ENCODE measurements at places on chromosomes 1 and 21.

- no peak for DNase-seq
These were observed 9.3 kb downstream of the NKAIN1 start for GRCh38 chr1:31230378-31230777.

GRCh38 chr1:165537356-165538109, 6.3 kb upstream of the LRRC52 start:
- no peak for DNase-seq

DNA sequence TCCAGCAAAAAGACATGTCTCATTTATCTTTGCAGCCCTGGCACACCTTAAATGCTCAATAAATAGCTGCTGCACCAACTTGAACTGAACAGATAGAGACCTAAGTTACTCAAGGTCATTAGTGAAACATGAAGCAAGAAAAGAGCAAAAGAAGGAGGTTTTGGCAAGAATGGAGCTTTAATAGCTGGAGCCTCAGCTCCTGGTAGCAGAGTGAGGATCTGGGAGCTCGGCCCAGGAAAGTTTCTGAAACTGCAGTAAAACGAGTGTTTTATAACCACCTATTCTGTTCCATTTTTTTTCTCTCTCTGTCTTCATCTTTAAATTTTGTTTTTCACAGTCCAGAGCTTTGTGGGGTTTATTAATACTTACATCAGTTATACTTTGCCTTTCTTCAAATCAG, 207.5 kb downstream of the SETD4 start:
- DNase-seq = no peak

GRCh38 chr1:213231795-213232231, 180.8 kb downstream of the RPS6KC1 start:
- DNase-seq = no peak

- DNase-seq = no peak
These were observed 40.3 kb downstream of the PSMG1 start for GRCh38 chr21:39142972-39143371.

DNA sequence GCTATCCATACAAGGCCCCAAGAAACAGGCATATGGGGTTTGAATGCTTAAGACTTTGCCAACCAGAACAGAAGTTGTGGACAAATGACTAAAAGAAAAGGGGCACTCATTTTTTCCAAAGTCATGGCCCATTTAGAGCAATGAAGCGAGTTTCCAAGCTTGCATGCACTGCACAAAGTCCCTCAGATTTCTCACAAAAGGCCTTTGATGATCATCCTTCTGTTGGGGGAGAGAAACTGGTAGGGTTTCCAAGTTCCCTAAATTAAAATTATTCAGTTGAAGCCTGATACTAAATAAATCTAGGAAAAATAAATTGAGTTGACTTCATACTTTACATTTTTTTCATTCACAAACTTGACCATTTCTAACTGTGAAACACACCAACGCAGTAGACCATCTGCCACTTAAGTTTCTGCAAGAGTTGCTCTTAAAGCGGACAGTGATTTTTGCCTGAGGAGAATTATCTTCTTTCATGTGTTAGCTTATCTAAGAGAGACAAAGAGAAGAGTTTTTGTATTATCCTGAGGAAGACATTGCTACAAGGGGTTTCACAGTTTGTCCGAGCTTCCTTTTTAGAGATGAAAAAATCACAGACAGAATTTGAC, 139.2 kb downstream of the SEC16B start:
- no peak for DNase-seq

DNA sequence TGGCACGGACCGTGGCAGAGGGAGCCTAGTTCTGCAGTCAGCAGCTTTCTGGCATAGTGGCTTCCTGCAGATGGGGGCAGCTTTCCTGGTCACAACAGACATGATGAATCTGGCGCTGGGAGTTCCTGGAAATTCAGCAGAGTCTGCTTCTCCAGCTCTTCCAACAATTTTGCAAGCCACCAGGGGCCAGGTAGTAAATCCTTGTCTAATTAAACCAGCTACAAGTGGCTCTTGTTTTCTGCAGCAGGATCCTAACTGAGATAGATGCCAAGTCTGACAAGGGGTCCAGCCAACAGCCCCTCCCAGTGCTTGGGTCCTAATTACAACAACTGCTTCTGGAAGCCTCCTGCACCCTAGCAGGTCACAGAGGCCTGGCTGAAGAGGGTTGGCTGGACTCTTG, 35.8 kb downstream of the TRIM62 start:
- DNase-seq = no peak

DNA sequence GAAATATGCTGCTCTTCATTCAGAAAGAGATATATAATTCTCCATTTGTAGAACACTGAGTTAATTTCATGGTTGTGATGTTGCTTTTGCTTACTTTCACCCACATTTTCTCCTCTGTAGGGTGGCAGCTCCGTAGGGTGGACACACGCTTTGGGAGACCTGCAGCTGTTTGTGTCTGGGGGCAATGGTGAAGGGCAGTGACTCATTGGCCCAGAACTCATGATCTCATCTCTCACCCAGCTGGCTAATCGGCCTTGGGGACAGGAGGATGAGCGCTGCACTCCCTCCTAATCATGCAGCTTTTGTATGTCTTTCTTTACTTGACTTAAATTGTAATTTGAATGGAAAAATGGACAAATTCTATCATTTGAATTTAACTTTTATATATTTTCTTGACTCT, 9.6 kb downstream of the DISC1 start:
- DNase-seq = no peak

- no peak for DNase-seq
These were observed 31.1 kb downstream of the SIPA1L2 start for GRCh38 chr1:232598837-232599177.

DNA sequence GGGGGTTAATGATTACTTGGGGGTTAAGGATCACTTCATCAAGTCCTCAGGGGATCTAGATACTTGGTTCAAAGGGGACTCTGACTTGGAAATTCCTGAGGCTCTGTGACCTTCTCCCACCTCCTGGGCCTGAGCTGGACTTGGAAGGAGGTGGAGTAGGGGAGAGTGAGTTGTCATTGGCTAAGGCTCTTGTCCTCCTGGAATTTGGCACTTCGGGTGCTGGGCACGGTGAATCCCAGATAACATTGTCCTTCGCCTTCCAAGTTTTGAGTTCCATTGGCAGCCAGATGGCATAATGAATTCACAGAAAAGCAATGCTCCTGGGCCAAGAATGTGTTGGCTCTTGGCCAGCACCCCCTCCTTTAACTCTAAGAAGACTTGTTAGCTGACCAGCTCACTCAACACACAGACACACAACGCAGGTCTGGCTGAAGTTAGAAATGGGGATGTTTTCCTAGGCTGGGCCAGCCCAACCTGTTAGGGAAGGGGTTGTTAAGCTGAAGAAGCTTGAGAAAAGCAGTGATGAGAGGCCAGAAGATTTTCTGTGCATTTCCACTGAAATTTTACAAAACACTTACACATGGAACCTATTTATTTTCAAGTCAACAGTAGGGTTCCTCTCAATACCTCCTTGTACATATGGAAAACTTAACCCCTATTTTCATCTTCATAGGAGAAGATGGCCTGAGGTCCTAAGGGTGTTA, 29.7 kb downstream of the SLC26A9 start:
- no peak for DNase-seq

DNA sequence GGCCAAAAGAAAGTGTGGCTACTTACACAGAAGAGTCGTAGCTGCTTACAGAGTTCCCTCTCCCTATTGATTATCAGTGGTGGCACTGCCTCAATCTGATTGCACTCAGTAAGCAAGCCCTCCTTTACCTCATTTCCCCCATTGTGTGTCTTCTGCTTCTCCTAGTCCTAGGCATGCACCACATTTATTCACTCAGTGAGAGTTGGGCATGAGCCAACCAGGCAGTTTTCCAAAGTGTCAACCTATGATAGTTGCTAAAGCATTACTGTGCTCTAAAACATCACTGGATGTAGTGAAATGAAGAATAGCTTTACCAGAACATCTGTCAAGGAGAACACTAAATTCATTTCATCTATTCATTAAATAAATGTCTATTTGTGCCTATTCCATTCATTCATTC, 19.3 kb downstream of the GJA5 start:
- DNase-seq = no peak

DNA sequence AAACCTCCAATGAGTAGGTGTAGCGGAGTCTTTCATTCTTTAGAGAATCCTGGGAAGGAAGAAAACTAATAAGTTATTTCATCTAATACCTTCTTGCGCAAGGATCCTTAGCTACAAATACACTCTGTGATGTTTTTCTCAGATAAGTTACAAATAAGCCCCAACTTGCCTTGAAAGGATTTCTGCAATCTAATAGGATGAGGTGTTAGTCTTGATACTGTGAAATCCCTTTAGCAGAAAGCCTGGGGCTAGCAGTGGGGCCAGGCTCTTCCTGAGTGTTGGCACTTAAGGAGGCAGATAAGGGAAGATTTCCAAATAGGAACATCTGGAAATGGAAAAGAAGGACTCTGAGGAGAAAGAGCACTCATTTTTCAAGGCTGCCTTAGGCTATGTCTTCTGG, 168.0 kb upstream of the DAB1 start:
- DNase-seq = no peak

DNA sequence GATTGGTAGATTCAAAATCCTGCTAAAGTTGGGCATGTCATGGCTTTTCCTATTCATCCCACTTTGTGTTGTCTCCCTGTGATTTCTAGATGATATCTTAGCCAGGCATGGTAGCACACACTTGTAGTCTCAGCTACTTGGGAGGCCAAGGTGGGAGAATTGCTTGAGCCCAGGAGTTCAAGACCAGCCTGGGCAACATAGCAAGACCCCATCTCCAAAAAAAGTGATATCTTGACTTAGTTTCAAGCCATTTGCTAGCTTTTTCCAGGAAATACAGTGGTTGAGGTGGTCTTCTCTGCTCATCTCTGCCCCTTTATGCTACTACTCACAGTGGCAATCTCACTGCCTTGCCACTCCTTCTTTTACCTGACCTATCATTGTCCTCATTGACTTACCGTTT, 12.3 kb upstream of the HAX1 start:
- no peak for DNase-seq
